Cortex of kidney (tissue), 1 donor: ENCODE measurements at places on chromosomes 1 and 21.

- no peak for DNase-seq
Measured at GRCh38 chr1:45892068-45892785, 88.8 kb downstream of the MAST2 start.

DNA sequence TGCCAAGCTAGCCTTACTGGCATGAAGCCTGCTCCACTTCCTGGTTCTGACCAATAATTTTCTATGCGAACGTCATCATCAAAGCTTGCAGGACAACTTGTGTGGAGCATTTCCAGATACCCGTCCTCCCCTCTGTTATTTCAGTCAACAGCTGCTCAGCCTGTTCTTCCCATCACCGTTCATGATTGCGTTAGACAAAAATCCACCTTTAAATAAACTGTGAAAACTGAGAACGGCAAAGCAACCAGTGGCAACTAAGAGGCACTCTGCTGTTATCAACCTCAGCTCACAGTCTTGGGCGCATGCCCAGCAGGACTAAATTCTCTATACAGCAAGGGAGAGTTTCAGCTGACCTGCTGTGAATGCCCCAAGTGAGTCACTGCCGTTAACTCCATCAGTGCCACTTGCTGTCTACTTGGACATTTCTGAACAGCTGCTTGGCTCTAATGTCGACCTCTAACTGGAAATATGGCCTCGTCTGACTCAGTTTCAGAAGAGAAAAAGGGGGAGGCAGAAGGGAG, 207.4 kb upstream of the RUNX1 start:
- DNase-seq = no peak

DNA sequence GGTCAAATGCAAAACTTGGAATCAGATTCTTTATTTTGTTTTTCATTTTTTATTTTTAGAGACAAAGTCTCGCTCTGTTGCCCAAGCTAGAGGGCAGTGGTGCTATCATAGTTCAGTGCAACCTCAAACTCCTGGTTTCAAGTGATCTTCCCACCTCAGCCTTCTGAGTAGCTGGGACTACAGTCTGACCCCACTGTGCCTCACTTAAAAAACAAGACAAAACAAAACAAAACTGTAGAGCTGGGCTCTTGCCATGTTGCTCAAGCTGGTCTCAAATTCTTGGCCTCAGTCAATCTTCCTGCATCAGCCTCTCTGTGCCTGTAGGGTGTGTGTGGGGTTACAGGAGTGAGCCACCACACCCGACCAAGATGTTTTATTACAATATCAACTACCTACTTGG, 396.0 kb upstream of the USP24 start:
- DNase-seq = no peak

- DNase-seq = no peak
Measured at GRCh38 chr1:27296773-27297291, 25.1 kb upstream of the TMEM222 start.

DNA sequence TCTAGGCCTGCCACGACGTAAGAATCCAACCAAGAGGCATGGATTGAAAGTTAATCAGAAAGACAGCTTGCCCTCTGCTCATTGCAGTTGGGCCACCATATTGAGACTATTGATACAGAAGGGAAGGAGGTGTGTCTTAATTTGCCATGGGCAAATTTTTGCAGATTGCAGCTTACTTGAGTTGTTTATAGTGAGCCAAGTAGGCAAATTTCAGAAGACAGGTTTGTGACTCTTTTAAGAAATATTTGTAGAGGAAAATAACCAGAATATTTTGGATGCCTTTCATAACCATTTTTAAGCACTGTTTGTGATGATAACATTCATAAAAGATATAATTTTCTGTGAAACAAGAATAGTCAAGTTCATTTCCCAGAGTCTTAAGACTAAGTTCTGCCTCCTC, 74.1 kb downstream of the PRDM2 start:
- no peak for DNase-seq

DNA sequence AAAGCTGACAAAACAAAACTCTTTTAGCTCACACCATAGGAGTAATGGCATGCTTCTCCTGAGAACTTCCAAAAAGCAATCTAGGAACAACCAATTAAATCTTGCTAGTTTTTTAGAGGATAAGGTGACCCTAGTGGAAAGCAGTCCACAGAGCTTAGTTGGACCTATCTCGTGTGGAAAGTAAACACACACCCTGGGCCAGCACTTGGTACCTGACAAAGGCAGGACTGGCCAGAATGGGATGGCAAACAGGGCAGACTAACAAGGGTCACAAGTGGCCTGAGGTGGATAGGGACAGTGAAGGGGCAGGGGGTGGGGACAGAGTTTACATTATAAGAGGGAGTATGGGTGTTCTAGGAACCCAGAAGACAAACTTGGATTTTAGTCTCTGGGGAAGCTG, 22.0 kb downstream of the FMO4 start:
- no peak for DNase-seq

GRCh38 chr1:61090546-61091202, 8.3 kb downstream of the NFIA start:
- no peak for DNase-seq

DNA sequence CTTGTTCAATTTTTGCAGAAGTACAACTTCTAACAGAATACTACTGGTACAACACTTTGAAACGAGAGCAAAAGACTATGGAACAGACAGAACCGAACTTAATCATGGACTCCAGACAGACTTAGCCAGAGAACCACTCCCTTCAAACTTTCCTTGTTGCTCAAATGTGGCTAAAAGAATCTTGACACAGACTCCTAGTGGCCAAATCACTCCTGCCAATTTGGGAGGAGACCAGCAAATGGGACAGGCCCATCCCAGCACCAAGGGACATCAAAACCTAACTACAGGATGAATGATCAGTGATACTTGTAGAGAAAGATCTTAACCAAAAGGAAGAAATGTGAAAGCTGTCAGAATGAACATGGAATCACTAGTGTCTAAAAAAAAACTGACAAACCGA, 154.0 kb downstream of the MATN1 start:
- DNase-seq = no peak

DNA sequence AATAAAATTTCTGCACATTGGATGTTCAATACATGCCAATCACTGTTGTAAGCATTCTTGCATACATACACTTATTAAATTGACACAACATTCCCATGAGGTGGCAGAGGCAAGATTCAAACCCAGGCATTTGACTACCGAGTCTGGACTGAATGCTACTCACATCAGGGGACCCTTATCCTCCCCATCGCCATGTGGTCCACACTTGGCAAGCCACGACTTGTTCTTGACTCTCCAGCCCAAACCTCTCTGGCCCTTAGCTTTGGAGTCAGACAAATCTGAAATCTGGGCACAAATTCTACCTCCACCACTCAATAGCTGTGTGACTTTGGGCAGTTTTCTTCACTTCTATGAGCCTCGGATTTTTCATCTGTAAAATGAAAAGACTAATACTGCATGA, 57.1 kb downstream of the NMNAT2 start:
- DNase-seq = no peak

DNA sequence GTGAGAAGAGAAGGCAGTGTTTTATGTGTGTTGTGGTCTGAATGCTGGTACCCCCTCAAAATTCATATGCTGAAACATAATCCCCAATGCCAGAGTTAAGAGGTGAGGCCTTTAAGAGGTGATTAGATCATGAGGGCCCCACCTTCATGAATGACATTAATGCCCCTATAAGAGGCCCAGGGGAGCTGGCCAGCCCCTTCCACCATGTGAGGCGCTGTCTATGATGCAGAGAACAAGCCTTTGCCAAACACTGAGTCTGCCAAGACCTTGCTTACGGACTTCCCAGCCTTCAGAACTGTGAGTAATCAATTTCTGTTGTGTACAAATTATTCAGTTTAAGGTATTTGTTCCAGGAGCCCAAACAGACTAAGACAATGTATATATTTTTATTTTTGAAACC, 20.2 kb downstream of the CAPZB start:
- no peak for DNase-seq

GRCh38 chr1:203124011-203124410, 3.5 kb upstream of the ADORA1 start:
- no peak for DNase-seq

DNA sequence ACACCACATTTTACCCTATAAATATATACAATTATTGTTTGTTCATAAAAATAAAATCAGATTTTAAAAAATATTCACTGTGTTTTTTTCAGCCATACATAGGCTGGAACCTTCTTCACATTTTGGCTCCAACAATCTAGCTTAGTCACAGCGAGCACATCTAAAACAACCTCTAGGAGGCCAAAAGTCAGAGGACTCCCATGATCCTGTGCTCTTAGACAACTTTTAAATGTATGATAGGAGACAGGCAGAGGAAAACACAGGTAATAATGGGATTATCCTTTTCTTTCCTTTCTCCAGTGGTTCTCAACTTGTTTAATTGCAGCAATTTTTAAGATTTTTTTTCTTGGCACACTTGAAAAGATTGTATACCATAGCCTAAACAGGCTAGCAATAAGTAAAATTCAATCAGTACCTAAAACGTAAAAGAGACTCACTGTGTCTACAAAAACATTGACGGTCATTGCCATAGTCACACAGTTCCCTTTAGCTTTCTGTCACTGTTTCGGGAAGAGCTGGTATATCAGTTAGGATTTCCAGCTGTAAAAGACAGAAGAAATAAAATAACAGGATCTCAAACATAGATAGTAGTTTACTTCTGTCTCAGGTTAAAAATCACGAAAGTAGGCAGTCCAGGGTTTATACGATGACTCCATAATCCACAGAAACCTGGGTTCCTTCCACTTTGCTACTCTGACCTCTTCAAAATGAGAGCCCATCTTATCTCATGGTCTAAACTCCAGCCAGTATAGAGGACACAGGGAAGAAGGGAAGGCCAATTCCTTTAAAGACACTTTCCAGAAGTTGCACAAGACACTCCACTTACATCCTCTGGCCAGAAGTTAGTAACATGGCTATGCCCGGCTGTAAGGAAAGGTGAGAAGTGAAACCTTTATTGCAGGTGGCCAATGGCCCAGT, 39.2 kb upstream of the CR1L start:
- no peak for DNase-seq

GRCh38 chr1:202571719-202572339, 138.4 kb downstream of the SYT2 start:
- DNase-seq = no peak

DNA sequence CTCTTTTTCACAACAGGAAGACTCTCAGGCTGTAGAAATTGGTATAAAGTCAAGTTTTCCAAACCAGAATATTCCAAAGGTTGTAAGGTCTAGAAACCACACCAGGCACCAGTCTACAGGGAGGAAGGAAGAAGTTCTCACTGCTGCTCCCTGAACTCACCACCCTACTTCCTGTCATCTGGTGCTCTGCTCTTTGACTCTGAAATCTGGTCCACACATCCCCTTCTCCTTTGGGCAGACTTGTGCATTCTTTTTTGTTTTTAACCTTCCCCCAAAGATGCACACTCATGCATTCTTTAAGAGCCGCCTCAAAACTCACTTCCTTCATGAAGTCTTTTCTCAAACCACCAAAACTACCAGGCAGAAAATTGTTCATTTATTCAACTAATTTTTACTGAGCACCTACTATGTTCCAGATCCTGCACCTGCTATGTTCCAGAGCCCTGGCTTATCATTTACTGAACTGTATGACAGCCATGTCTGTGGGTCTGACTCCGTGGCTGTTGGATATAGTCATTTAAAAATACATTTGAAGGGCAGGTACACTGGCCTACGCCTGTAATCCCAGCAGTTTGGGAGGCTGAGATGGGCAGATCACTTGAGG, 30.1 kb upstream of the EPS15 start:
- no peak for DNase-seq

- no peak for DNase-seq
Measured at GRCh38 chr1:154320882-154321608, at the start of gene AQP10. Gene AQP10, plus strand, starts transcription at chr1:154321093. Its CDS starts 63 bp downstream, at chr1:154321156.

- no peak for DNase-seq
Measured at GRCh38 chr1:10760566-10761502, 35.6 kb downstream of the CASZ1 start.

DNA sequence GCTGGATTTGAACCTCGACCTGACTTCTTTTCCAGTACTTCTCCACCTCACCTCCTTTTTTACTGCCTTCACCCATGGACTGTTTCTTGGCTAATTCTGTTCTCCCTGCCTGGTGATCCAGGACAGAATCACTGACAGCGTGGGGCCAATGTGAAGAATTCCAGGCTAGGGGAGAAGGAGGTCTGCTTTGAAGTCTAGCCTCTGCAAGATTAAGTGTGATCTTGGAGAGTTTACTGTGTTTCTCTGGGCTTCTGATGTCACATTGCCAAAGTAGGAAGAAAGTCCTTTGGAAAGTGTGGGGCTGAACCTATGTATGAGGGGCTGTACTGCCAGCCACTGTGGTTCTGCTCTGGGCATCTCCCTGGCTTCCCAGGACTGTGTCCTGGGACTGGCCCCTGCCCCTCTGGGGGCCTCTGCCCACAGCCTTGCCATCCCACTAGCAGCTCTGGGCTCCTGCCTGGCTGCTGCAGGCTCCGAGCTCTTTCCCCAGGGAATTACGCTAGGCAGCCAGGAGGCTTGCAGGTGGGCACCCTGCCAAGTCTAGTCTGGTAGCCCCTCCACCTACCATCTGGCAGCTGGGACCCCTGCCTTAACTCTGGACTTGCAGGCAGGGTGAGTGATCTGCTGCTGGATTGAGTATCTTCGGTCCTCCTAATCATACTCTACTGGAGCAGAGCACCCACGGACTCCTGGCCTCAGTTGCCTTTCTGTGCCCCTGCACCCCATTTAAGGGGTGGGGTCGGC, 52.2 kb downstream of the YARS1 start:
- no peak for DNase-seq

GRCh38 chr1:8409106-8409505, 91.2 kb downstream of the SLC45A1 start:
- no peak for DNase-seq

- DNase-seq = no peak
Measured at GRCh38 chr1:3902571-3903091, 2.6 kb upstream of the C1orf174 start.

DNA sequence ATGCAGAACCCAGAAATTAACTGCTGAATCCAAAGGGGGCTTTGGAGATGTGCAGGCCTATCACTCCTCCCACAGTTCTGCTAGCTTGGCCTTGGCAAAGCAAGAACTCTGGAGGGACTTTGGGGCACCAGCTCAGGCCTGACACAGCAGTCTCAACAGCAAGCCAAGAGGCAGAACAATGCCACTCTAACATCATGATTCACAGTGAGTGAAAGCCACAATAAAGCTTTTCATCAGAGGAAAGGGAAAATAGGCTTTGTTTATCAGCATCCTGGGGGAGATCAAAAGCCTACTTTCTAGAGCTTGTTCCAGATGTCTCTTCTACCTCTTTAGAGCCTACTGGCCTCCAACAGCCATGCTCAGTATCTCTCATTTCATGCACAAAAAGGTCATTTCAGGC, 283.4 kb downstream of the KCNH1 start:
- no peak for DNase-seq

GRCh38 chr1:26483980-26484379, 11.7 kb downstream of the HMGN2 start:
- no peak for DNase-seq

GRCh38 chr1:184358256-184358655, 28.6 kb upstream of the C1orf21 start:
- DNase-seq = no peak

- DNase-seq = no peak
Measured at GRCh38 chr1:60969971-60970509, 112.3 kb upstream of the NFIA start.

- no peak for DNase-seq
Measured at GRCh38 chr1:70671006-70671405, 259.9 kb downstream of the CTH start.

GRCh38 chr1:167136806-167137205, 42.9 kb downstream of the STYXL2 start:
- DNase-seq = no peak
